ENCODE measurements at places on chromosomes 3 and 15. TPM values are rescaled to one million over a fixed set of nuclear protein-coding genes. Genes with fewer than 3 reads are reported as not detected.
A peak's percentile ranks its signal among the peaks of the same experiment; 100 is the strongest.

GRCh38 chr3:260898-261297 is 64.3 kb downstream of the CHL1 start:
- DNase-seq = peak; percentile 46

DNA sequence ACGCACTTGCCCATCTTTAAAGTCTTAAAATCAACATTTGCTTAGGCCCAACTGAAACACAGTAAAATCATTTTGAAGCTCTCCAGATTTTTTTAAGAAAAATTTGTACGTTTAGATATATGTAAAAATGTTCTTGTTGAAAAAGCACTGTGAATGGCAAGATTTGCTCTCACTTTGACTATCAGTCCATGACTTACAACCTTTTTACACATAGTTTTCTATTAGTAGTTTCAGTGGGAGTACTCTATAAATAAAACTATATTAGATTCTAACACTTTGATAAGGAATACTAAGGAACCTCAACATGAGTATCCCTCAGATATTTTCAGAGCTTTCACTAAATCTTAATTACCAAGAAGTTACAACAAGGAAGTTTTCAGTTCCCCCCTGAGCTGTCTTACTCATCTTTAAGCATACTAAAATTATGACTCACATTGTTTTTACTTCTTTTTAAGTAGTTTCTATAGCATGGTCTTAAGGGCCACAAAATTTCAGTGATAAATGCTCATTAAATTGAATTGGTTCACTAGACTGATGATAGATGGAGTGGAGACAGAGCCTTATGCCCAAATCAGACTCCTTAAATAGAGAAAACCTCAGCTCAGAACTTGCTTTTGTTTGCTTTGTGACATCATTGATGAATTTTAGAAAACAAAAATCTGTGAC is 31.6 kb upstream of the RAP2B start:
- DNase-seq = peak; percentile 14

The CA12 gene
- total RNA-seq = 29.6 TPM

The ZDHHC23 gene
- total RNA-seq = 1.4 TPM

DNA sequence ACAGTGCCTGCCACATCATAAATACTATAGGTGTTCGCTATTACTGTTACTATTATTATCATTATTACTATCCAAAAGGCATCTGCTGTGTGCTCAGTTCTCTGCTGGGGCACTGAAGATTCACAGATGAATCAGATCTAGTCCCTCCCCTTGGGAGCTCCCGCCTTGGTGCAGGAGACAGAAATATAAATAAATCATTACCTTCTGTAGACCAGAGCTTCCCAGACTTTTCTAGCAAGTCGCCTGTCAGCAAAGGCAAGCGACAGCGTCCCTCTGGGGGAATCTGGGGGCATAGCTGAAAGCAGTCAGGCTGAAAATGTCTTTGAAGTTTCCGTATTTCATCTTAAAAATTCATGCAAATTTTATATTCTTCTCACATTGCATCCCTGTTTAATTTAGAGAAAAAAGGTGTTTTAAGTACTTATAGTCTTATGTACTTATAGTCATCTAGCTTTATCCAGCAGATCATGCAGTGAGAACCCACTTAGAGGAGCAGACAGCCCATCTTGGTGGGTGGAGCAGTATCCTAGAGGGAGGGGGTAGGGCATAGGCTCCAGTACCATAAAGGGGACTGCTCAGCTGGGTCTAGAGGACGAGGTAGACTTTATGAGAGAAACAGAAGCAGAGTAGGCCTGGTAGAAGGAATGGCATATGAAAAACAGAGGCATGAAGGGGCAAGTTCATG is 10.4 kb upstream of the BRPF1 start:
- no peak for DNase-seq

DNA sequence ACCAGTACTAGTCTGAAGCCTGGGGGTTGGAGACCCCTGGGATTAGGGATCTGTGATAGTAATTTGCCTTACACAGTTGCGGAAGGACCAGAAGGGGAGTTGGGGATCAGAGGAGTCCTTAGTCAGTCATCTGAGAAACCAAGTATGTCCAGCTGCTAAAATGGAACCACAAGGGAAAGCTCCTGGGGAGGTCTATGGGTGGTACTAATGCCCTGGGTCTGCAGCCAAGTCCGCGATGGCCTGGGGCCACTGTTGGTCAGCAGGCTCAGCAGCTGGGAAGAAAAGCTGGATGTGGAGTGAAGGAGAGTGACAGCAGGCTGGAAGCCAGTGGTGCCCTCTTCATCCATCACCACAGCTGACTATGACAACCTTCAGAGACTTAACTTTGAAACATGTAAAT is 2.2 kb upstream of the ANKDD1A start:
- DNase-seq = no peak

The FOXB1 gene
- total RNA-seq = 0.09 TPM

The CPLX3 gene
- 0.07 TPM for total RNA-seq

The SERINC4 gene
- 0.12 TPM for total RNA-seq

The SEMA3B gene
- 4.9 TPM for total RNA-seq

The IL17RE gene
- total RNA-seq = 0.23 TPM

GRCh38 chr15:70032509-70032908 is 65.2 kb downstream of the TLE3 start:
- no peak for DNase-seq

The EFCC1 gene
- total RNA-seq = not detected

The SLC2A2 gene
- total RNA-seq = not detected

- DNase-seq = peak; percentile 7
These were observed 929 bp upstream of the MTMR10 start for GRCh38 chr15:30992249-30992864.

DNA sequence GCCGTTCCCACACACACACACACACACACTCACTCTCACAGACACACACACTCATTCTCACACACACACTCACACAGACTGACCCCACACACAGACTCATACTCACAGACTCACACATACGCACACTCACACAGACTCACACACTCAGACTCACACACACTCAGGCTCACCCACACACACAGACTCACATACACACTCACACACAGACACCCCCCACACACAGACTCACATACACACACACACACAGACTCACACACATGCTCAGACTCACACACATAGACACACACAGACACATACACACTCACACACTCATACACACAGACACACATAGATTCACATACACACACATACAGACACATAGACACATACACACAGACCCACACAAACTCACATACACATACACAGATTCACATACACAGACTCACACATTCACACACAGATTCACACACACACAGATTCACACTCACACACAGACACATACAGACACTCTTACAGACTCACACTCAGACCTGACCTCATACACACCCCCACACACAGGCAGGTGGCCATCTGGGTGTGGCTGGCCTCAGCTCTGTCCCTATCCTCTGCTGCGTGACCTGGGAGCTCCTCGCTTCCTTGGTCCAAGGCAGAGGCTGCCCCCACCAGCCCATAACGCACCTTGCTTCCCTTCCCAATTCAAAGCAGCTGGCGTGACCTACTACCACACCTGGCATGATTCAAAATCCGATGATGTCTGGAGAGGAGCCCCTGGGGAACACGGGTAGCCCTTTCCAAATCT is 1.9 kb downstream of the C3orf22 start:
- no peak for DNase-seq

The RASGRP1 gene
- total RNA-seq = 0.27 TPM

The UTS2B gene
- 0.57 TPM for total RNA-seq

- peak; percentile 62 for DNase-seq
These were observed 68.4 kb upstream of the CHRNB4 start for GRCh38 chr15:78709263-78709882.

The COL6A6 gene
- total RNA-seq = not detected

DNA sequence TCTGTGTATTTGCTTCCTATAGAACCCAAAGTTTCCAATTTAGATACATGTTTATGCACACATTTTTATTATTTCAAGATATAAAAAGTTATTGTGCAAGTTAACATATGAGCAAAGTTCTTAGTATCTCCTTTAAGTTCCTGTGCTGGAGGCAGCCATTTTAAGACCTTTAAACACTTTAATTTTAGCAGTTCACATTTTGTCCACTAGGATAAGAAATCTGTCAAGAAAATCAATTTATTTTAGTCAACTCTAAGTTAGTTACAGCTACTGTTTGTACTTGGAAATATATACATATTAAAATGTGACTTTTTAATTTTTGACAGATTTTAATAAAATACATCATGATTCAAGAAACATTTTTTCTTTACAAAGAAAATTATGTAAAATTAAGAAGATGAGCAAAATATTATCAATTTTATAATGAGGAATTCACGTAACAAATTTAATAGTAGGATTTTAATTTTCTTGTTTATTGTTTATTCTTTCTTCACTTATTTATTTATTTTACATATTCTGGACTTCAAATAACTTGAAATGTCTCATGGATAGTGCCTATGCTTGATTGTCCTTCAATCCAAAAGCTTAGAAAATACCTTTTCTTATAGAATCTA is 402.6 kb upstream of the GBE1 start:
- peak; percentile 15 for DNase-seq

The SPINK8 gene
- not detected for total RNA-seq

DNA sequence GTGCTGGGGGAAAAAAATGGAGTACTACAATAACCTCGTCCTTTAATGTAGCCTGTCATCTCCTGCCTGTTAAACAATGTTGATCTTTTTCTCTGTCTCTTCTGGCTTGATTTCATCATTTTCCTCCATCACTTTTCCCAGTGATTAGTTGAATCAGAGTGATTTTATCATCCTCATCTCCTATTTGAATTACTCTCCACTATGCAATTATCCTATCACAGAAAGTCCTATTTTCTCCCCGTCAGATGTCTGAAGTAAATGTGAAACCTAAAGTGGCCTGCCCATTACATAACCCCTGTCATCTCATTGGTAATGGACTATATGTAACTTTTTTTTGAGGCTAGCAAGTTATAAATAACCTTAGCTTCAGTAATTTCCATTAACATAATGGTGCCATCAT is 201.8 kb downstream of the CACNA2D3 start:
- DNase-seq = no peak

DNA sequence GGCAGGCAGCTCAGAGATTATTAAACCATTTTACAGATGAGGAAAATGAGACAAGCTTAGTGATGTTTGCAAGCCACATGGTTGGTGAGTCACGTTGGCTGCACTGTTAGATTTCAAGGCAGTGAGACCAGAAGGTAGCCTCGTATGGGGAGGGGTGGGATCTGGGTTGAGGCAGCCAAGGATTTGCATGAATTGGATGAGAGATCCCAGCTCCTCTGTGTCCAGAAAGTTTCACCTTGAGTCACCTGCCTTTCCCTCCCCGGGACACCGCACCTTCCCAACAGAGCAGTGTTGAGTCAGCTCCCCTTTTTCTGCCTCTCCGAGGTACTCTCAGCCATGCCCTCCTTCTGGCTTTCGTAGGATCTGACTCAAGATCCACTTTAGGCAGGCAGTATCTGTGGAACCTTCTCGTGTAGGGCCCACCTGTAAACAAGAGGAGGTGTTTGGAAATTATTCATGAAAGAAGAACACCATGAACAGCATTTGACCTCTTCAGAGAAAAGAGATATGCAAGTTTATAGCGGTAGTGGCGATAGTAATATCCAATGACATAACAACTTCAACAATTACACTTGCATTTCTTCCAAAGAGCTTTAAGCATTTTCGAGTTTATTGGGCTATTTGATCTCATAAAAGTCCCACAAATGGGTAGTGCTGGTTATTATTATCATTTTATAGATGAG is 46.8 kb upstream of the VPS8 start:
- DNase-seq = no peak

DNA sequence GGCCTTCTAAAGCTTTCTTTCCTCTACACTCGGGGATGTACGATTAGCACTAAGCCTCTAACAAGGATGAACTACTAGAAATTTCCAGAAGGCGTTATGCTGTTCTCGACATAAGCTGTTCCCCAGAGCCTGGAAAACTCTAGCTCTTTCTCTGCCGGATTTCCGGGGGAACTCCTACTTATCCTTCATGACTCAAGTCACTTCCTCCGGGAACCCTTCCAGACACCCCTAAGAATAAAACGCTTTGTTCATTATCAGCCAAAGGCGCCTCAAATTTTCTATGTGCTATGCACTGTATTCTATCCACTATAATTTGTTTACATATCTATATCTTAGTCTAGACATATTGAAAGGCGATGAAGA is 455 bp upstream of the SNAP23 start:
- DNase-seq = peak; percentile 33

DNA sequence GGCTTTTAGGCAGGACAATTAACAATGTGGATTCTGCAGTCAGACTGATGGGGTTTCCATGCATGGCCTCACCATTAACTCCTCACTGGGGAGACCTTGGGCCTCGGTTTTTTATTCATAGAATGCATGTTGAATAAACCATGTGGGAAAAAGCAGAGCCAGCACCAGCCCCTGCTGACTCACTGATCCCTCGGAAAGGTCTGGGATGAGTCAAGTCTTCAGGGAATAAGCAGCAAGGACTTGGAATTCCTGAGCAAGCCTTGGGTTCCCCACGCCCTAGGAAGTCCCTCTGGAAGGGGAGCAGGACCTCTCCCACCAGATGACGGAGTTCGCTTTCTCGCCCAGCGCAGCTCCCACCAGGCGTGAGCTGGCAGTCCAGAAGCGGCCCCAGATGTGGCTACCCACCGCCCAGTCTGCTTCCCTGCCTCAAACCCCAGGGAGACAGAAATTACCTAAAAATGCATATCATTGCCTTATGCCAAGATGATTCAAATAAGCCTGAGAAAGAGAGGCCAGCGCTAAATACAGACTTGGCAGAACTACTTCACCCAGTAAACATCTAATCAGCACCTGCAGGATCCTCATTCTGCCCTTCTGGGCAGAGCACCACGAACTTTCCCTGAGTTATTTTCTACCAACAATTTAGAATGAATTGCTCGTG is 45.4 kb downstream of the BTD start:
- DNase-seq = peak; percentile 96

GRCh38 chr3:149844091-149844490 is 31.1 kb downstream of the RNF13 start:
- no peak for DNase-seq

The POTEB3 gene
- total RNA-seq = not detected

DNA sequence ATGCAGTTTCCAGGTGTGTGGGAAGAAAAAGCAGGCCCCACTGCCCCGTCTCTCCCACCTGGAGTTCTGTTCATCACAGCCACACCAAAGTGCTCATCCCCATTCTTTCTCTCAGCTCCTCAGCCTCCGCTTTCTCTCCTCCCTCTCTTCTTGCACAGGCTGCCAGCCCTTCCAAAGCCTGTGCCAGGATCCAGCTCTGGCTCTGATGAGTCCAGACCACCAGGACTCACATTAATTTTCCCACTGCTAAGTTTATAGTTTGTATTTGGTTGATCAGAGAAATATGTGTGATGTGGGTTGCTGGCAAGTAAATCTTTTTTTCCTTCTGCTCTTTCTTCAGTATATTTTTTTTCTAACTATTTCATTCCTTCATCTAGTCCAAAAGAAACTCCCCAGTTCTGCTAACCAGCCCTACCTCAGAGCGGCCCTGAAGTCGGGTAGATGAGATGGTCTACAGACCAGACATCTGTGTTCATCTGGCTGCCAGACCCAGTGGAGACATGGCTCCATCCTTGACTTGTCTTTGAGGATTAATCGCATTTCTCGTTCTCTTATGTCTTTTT is 49.8 kb downstream of the BOC start:
- DNase-seq = no peak
